ENCODE measurements at places on chromosomes 3 and 15.

DNA sequence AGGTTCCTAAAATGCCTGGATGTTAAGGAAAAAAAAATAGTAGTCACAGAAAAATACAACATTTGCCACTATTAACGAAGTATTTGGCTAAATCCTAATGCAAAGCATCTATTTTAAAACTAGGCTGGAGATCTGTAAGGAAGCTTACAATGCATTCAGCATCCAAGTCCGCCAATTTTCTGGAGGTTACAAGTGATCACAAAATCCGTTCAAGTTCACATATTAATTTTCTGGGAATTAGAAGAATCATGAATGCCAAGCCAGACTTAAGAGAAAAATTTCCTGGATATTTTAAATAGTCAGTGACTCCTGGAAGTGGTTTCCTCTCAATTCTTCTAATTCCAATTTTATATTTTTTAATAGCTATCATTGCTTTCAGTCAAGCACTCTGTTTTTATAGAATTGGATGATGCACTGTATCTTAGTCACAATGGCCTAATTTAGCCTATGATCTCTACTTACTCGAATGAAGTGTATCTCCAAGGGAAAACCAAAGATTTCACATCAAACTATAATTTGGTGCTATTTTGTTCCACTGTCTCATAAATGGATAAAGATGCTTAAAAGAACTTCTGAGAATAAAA lies 60.4 kb downstream of the P3H2 start:
- DNase-seq = no peak

- DNase-seq = no peak
These were observed 80.8 kb downstream of the SMAD3 start for GRCh38 chr15:67146234-67146633.

GRCh38 chr3:12952343-12953200 lies 111.2 kb upstream of the RPL32 start:
- no peak for DNase-seq

- DNase-seq = no peak
These were observed 7.7 kb upstream of the SCN10A start for GRCh38 chr3:38823722-38824121.

DNA sequence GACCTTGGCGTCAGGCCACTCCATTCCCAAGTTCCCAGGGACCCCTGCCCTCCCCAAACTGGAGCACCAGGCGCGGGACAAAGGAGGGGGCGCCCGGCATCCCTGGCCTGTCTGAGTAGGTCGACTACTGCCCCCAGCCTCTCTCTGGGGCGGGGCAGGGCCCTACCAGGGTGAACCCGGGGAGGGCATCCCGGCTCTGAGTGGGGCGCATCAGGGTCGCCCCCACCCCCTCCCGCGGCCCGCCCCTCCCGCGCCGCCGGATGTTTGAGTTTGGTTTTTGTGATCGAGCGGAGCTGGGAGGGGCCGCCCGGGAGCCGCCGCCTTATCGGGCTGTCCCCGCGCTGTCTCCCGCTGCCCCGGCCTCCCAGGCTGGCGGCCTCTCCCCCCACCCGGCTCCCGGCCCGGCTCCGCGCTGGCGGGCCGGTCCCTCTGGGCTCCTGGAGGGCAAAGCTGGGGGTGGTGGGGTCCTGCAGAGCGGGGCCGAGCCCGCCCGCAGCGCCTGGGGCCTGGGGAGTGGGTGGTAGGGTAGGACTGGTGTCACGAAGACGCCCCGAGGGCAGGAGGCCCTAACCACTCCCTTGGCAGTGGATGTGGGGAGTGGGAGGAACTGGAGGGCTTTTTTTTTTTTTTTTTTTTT lies 47.2 kb upstream of the SMAD6 start:
- DNase-seq = peak; percentile 69

- DNase-seq = no peak
These were observed 62.0 kb downstream of the PLD1 start for GRCh38 chr3:171748064-171748924.

- peak; percentile 68 for DNase-seq
These were observed 62.2 kb upstream of the AKAP13 start for GRCh38 chr15:85318048-85318731.

Measured in activated effector memory CD4-positive, alpha-beta T cell treated with anti-CD3 and anti-CD28 coated beads, Interleukin-2, amount 50 U/mL, for 16 hours (primary cell).